ENCODE measurements at places on chromosomes 4 and X. TPM values are rescaled to one million over a fixed set of nuclear protein-coding genes. Genes with fewer than 3 reads are reported as not detected.
A peak's percentile ranks its signal among the peaks of the same experiment; 100 is the strongest.

The EDA gene
- 3.6 TPM for total RNA-seq

DNA sequence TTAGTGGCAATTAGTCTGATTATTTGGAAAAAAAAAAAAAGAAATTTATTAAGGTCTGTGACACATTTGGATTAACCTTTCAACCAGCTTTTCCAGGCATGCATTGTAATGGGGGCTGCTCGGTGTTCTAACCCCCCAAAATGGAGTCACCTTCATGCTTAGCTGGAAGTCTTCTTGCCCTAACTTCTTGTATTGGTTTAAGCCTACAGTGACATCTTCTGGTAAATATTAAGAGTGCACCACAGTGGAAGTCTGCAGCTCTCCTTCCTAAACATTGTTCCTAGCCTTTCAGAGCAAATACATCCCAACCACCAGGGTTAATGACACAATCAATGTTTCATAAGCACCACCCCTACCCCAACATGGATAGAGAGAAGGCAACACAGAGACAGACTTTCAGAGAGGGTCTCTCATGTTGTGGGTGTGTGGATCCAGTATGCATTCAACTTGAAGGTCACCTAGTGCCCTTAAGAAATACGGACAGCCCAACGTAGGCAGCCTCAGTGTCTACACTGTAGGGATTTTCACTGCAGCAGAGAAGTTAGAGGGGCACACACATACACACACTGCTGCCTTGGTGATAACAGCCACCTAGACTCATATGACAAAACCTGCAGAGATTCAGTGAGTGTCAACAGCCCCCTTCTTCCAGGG lies 142.9 kb upstream of the MBNL3 start:
- DNase-seq: no peak

The RP2 gene
- total RNA-seq: 12.5 TPM

The PHOX2B gene
- not detected for total RNA-seq

DNA sequence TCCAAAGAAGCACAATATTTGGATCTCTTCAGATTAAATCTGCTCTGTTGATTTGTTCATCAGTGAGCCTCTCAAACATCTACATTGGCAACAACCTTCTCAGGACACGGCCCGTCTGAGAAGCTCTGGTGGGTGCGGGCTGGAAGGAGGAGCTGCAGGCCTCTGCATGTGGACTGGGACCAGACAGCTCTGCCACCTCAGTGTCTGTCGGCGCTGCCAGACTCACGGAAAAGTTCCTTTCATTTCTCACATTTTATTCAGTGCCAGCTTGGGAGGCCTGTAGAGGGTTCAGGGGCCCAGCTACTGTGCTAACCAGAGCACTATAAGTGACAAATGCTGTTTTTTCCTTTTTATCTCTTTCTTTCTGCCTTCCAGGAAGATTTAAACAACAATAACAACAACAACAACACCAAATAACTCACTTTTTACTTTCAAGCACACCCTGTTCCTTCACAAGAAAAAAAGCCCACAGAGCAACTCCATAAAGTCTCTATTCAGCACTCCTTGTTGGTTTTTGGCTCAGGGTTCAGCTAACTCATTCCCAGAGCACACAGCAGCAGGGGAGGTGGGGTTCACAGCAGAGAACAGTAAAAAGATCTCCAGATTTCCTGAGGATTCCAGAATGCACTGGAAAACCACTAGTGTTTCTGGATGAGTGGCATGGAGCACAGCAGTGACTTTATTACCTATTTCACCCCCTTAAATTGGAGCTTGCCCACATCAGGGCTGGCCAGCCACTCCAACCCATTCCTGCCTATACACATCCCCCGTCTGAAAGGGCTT lies 23.2 kb upstream of the HOPX start:
- DNase-seq: no peak

DNA sequence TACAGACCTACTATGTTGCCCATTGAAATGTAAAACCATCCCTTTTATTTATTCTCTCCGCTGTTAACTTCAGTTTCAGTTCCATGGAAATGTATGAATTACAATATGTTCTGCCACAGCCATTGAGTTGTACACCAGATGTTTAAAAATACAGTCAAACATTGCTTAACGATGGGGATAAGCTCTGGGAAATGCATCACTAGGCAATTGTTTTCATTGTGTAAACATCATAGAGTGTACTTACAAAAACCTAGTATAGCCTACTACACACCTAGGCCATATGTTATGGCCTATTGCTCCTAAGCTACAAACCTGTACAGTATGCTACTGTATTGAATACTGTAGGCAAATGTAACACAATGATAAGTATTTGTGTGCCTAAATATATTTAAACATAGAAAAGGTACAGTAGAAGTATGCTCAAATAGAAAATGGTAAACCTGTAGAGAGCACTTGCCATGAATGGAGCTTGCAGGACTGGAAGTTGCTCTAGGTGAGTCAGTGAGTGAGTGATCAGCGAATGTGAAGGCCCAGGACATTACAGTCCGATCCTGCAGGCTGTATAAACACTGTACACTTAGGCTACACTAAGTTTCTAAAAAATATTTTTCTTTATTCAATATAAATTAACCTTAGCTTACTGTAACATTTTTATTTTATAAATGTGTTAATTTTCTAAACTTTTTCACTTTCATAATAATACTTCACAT lies 2.7 kb upstream of the PF4V1 start:
- no peak for DNase-seq

The ADH1A gene
- not detected for total RNA-seq

The GAGE12D gene
- not detected for total RNA-seq

DNA sequence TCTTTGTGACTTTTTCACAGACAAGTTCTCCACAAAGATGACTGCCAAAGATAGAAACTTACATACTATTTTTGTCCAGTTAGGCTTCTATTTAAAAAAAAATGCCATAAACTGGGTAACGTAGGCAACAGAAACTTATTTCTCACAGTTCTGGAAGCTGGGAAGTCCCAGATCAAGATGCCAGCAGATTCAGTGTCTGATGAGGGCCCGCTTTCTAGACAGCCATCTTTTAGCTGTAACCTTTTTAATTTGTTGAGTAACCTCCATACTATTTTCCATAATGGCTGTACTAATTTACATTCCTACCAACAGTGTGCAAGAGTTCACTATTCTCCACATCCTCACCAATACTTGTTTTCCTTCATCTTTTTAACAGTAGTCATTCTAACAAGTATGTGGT lies 55.5 kb downstream of the ARHGEF38 start:
- no peak for DNase-seq

DNA sequence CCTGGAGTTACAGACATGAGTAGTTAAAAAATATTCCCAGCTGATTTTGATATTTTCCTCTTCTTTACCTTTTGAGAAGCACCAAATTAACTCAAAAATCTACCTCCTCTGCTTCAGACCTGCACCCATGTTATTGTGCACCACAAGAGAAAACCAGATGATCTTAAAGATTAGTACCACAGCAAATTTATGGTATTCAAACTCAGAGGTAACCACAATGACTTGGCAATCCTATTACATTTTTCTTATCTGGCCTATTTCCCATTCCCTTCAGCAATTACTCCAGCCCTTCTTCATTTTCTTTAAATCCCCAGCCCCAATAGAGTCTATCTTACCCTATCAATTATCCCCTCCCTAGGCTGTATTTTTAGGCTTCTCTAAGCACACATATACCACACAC lies 535.1 kb downstream of the FAT4 start:
- DNase-seq: no peak

- no peak for DNase-seq
These were observed 54.5 kb upstream of the WDR1 start for GRCh38 chr4:10171055-10171454.

The ANXA3 gene
- total RNA-seq: 170 TPM

DNA sequence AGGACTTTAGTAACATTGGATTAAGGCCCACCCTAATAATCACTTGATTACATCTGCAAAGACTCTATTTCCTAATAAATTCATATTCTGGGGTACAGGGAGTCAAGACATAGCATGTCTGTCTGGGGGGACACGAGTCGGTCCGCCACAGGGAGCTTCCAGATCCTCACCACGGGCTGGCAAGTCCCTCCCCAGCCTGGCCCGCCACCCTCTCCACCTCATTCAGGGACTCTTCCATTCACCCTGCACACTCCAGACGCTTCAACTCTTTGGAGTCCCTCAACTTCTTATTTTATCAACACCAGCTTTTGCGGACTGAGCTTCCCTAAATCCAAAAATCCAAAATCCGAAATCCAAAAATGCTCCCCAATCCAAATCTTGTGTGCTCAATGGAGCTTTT lies 71.2 kb downstream of the DCTD start:
- no peak for DNase-seq

The ARR3 gene
- not detected for total RNA-seq

DNA sequence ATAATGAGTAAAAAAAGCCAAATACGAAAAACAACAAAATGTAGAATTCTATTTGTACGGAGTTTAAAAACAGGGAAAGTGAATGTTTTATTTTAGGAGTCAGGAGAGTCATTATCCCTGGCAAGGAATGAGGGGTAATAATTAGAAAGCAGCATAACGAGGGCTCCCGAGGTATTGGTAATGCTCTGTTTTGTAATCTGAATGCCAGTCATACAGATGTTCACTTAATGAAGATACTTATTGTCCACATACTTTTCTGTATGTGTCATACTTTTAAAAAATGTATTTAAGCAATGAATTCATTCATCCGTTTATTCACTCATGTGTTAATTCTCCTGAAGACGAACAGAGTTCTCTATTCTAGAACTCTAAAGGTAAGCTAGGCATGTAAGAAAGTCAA lies 87.8 kb upstream of the BMP2K start:
- DNase-seq: no peak

DNA sequence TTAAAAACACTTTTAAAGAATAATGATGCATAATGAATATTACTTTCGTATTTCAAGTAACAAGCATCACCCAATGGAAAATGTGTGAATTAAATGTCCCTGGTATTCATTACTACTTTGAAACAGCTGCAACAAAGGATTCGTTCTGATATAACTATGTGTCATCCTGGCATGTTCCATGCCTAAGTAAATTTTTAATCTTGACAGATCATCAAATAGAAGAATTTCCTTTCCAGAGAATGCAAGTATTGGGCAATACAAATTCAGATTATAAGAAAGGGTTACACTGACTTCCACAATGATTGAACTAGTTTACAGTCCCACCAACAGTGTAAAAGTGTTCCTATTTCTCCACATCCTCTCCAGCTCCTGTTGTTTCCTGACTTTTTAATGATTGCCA lies 105.3 kb downstream of the SPCS3 start:
- DNase-seq: no peak

The FAM114A1 gene
- total RNA-seq: 109 TPM

- DNase-seq: no peak
These were observed 88.1 kb downstream of the NBDY start for GRCh38 chrX:56817179-56817578.

DNA sequence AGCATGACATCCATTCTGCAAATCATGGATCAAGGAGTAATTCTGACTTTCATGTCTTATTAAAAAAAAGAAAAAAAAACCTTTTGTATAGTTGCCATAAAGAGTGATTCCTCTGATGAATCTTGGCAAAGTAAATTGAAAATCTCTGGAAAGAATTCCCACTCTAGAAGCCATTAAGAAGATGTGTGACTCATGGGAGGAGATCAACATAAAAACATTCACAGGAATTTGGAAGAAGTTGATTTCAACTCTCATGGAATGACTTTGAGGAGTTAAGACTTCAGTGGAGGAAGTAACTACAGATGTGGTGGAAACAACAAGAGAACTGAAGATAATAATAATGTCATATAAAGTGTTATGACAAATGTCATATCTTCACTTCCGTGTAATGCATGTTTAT lies 204.2 kb downstream of the PABPC4L start:
- no peak for DNase-seq

GRCh38 chr4:15004739-15005301 lies 2.5 kb downstream of the CPEB2 start:
- DNase-seq: peak; percentile 78

The ETNPPL gene
- not detected for total RNA-seq

DNA sequence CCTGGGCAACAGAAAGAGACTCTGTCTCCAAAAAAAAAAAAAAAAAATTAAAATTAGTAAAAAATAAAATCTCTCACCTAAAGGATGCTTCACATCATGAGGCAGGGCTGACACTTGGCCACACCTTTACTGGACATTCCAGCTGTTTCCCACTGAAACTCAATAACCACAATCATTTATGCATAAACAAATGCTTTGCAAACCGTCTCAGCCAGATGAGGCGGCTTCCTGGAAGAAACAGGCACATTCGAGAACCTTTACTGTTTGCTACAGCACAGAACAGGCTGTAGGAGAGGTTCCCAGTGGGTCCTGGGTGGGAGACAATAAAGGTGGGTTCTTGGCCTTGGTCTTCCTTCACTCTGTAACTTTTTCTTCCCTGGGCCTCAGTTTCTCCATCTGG lies 10.9 kb upstream of the TBC1D14 start:
- no peak for DNase-seq

- DNase-seq: no peak
These were observed 11.3 kb downstream of the YTHDC1 start for GRCh38 chr4:68338625-68339024.

The NWD2 gene
- total RNA-seq: 2.2 TPM

GRCh38 chr4:48767055-48767929 lies 12.8 kb downstream of the FRYL start:
- no peak for DNase-seq

DNA sequence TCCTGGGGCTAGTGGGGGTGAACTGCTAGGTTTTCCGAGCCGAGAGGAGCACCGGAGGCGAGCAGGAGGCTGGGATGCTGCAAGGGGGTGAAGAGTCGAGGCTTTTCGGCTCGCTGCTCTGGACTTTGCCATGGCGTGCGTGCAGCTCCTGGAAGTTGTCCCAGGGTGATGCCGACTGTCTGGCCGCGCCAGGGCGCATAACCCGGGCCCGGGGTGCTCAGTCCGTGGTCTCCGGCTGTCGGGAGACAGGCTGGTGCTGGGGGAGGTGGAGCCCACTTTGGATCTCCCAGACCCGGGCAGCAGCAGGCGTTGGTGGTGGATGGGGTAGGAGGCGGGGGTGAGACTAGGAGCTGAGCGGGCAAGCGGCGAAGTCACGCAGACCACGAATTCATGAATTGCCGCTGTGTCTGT lies 793 bp downstream of the GRIA3 start:
- no peak for DNase-seq

DNA sequence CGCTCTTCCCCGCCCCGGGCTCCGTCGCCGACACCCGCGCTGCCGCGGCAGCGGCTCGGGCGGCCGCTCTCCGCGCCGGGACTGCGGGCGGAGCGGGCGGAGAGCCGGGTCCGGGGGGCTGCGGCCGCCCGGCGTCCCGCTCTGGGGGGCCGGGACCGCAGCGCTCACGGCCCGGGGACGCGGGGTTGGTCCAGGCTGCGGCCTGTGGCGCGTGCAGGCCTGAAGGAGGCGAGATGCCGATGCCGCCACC lies 492 bp downstream of the GALNT7 start:
- no peak for DNase-seq

GRCh38 chr4:141642711-141643110 lies 6.3 kb downstream of the IL15 start:
- no peak for DNase-seq

DNA sequence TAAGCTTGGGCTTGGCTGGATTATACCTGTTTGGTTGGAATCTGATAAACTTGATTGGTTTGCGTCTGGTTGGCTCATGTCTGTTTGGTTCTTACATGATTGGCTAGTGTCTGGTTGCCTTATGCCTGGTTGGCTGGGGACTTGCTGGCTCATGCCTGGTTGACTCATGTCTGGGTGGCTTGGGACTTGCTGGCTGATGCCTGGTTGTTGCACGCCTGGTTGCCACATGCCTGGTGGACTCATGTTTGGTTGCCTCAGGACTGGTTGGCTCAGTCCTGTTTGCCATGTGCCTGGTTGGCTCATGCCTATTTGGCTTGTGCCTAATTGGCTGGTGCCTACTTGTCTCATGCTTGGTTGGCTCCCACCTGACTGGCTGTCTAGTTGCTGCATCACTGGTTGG lies 104.5 kb downstream of the APOOL start:
- DNase-seq: no peak

The APBB2 gene
- total RNA-seq: 153 TPM
